ENCODE measurements at places on chromosomes 13 and 19.

DNA sequence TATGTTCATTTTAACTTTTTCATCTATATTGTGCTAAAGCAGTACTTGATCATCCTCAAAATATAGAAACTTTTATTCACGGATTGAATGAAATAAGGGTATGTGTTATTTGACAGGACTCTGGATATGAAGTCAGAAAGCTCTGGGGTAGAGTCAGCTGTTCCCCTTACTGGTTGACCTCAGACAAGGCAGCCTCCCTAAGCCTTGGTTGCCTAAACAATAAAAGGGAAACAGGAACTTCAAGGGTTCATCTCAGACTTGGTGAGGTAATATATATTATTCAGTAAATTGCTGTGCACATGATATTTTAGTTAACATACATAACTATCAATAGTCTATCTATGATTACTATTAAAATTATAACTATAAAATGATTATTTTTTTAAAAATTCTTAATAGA lies 13.6 kb downstream of the POLR1D start:
- DNase-seq, result no peak

DNA sequence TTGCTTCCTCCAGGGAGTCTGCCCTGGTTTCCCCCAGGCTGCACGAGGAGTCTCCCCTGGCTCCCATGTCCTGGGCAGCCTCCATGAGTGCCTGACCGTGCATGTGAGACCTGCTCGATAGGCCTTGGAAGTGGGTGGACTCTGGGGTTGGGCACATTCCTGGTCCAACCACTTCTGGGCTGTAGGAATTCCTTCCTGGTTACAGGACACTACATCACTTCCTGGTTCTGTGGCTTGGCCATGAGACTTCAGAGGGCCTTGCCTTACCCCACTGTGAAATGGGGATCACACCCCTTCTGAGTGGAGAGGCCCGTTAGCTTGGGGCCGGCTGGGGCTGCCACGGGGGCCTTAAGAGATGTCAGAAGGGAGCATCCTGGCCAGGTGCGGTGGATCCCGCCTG lies 4.0 kb upstream of the ZNF628 start:
- DNase-seq, result no peak

- DNase-seq, result no peak
Measured at GRCh38 chr19:15108145-15108844, 1.1 kb downstream of the SYDE1 start.

DNA sequence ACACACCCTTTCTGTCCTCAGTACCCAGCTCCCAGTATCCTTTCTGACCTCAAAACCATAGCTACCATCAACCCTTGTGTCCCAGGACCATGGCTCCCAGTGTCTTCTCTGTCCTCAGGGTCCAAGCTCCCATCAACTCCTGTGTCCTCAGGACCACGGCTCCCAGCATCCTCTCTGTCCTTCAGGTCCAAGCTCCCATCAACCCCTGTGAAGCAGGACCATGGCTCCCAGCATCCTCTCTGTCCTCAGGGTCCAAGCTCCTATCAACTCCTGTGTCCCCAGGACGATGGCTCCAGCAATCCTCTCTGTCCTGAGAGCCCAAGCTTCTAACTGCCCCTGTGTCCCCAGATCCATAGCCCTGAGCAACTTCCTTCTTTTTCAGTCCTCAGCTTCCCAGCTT lies 1.7 kb upstream of the CADM4 start:
- no peak for DNase-seq

GRCh38 chr13:40432018-40432978 lies 234.1 kb downstream of the FOXO1 start:
- DNase-seq, result no peak

GRCh38 chr19:54464044-54464629 lies 559 bp upstream of the LENG9 start:
- DNase-seq, result no peak

- no peak for DNase-seq
Measured at GRCh38 chr13:99666146-99666805, 165.0 kb downstream of the TM9SF2 start.

GRCh38 chr19:8922591-8922990 lies 87.6 kb downstream of the MUC16 start:
- DNase-seq, result no peak

- no peak for DNase-seq
Measured at GRCh38 chr19:46772170-46773017, 16.0 kb downstream of the SLC1A5 start.

- no peak for DNase-seq
Measured at GRCh38 chr19:14381689-14382474, 638 bp downstream of the ADGRE5 start.

- no peak for DNase-seq
Measured at GRCh38 chr13:23356368-23356767, 77.1 kb downstream of the SACS start.

DNA sequence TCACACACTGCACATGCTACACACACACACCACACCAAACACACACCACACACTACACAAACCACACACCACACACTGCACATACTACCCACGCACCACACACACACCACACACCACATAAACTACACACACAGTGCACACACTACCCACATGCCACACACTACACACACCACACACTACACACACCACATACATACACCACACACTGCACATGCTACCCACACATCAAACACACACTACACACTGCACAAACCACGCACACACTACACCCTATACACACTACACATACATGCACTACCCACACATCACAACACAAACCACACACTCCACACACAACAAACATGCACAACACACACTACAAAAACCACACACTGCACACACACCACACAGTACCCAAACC lies 6.0 kb downstream of the MAG start:
- no peak for DNase-seq

- DNase-seq, result no peak
Measured at GRCh38 chr19:48044561-48044960, 682 bp upstream of the CABP5 start.

GRCh38 chr19:10289167-10289835 lies 451 bp upstream of the ICAM5 start:
- no peak for DNase-seq

DNA sequence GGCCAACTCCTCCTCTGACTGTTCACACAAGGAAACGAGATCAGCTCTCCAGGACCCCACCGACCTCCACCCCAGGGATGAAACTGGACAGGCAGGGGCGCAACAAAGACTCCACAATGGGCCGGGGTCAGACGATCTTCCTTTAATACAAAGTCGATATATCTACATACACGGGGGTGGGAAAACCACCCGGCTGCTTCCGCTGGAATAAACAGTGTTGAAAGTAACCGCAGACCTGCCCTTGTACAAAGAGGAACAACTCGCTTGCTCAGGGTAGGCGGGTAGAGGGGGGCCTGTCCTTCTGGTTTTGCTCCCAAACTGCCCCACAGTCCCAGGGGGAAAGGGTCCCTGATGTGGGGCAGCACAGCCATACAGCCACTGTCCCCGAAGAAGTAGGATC lies 135.2 kb downstream of the PTPRS start:
- no peak for DNase-seq

DNA sequence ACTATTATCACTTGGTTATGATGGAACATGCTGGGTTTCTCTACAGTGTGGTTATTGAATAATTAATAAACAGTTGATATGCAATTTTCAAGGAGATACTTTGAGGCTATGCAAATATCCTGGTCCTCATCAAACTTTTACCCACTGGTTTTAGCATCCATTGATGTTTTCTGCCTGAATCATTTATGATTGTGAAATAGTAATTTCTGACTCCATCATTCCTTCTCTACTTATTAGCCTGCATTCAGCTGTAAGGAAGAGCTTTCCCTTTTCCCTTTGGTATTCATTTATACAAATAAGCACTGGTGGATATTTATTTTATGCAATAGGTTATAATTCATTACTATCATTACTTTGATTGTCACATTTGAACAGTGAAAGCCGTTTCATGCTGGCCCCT lies 13.9 kb upstream of the DNAJC15 start:
- DNase-seq, result no peak

GRCh38 chr13:99967498-99967868 lies 4.1 kb downstream of the ZIC5 start:
- no peak for DNase-seq

GRCh38 chr19:49391581-49392399 lies 3.7 kb downstream of the KASH5 start:
- DNase-seq, result peak; percentile 20

DNA sequence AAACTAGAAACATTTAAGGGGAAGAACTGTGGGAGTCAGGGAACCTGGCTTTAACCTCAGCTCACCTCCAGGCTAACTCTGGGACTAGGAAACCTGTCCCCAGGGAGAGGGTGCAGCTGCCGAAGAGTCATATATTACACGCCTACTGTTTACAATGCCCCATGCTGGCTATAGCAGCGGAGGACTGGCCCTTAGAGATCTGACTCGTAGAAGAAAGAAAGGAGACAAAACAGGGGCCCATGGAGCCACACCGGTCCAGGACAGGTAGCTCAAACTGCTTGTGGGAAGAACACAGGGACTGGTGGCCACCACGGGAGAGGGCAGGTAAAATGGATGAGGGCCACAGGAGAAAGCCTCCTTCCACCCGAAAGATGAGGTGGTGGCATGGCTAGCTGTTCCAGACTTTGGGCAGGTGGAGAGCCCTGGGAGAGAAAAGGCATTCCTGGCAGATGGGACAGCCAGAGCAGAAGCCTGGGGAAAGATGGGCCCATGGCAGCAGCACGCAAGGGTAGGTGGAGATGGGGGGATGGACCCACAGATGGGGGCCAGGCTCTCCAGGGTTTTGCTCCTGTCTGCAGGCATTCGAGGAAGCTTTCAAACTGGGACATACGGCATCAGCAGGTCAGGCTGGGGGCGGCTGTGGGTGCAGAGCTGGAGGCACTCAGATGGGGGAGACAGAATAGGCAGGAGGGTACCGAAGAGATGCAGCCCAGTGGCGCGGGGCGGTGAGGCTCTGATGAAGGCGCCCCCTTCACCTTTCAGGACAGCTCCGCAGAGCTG lies 69.5 kb downstream of the LATS2 start:
- no peak for DNase-seq

DNA sequence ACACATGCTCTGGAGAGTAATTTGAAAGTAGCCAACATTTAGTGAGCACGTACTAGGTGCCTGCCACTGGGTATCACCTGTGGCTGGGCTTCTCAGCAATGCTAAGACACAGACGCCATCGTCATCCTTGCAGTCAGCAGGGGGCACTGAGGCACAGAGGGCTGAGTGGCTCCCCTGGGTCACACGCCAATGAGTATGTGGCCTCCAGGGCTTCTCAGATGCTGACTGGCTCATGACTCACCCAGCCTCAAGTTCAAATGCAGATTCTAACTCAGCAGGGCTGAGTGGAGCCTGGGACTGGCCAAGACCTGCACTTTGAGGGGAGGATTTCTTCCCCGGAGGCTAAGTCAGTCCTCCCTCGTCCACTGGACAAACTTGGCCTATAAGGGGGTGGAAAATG lies 115.1 kb upstream of the CACNA1A start:
- peak; percentile 67 for DNase-seq

DNA sequence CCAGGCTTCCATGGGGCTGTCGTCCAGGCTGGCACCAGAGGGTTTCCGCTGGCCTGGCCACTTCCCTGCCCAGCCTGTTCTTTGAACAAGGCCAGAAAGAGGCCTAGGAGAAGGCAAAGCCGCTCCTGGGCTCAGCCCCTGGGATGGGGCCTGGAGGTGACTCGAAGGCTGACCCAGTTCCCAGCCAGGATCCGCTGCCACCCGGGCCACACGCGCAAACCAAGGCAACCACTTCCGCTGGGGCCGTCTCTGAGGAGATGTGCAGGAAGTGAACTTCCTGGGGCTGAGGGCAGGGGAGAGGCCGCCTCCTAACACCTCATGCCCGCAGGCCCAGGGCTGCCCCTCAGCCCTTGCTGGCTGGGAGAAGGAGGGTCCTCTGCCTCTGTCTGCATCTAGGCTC lies 15.2 kb downstream of the PLEKHF1 start:
- DNase-seq, result no peak

DNA sequence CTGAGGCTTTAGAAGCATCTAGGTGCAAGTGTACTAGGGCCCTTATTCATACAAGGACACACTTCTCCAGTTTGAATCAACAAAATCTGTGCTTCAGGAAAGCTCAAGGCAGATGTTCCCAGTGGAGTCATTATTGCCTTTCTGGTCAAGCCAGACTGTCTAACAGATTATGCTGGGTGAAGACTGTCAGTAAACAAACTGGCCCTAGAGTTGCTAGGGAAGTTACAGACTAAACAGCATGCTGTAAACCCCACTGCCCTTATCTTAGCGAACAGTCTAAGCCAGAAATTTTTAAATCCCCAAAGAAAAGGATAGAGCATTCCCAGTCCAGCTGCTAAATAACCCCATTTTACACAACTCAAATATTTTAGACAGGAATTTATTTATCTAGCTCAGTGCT lies 1701.3 kb upstream of the PRR20A start:
- DNase-seq, result no peak

DNA sequence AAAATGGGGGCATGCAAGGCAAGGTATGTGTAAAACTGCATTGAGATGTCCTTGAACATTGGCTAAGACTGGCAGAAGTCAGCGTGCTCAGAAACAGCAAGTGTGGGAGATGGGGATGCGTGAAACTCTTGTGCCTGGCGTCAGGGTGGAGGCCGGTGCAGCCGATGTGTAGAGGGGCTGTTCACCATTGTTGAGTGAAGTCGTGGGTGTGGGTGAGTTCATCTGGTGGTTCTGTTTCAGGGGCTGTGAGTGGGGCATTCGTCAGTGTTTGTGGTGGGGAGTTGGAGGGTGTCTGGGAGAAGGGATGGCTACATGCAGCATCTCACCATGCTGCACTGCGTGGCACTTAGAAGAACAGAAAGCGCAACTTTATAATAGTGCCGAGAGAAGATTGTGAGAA lies 11.4 kb upstream of the MIA start:
- no peak for DNase-seq

DNA sequence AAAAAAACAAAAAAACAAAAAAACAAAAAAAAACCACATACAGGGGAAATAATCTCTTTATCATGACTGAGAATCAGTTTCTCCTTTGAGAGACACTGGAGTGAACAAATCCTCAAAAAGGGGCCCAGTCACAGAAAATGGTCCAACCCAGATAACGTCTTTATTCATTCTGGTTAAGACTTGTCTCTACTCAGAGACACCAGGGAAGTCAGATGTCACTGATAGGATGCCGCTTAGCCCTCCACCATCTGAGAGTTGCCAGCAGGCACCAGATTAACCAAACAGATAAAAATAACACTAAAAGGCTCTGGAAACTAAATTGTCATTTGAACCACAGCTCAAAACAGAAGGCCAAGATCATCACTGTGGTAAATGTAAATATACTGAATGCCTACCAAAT lies 1163.4 kb upstream of the ATXN8OS start:
- DNase-seq, result no peak

GRCh38 chr13:76222511-76222910 lies 586.4 kb downstream of the LMO7 start:
- no peak for DNase-seq

GRCh38 chr13:25981060-25981459 lies 70.8 kb downstream of the SHISA2 start:
- no peak for DNase-seq
